ENCODE measurements at places on chromosomes 4 and X.
A peak's percentile ranks its signal among the peaks of the same experiment; 100 is the strongest.

GRCh38 chrX:70030301-70030767, 19.4 kb downstream of the AWAT2 start:
- DNase-seq: peak; percentile 5

DNA sequence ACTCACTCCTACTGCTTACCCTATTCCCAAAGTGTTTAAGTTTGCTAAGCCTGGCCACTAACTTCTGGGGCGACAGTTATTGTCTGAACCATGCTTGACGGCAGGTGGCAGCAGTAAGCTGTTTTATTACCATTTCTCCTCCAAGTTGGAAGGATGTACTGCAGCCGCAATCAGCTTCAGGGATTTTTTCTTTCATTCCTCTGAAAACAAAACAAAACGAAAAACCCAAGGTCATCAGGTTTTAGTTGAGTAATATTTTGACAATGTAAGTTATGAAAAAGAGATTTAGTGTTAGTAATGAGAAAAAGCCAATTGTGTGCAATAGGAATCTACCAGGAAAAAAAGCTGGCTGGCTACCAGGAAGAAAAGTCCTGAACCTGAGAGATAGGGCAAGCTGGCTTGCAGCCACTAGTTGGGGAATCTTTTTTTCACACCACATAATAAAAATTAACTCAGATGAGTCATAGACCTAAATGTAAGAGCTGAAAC, 13.2 kb upstream of the RAB9B start:
- peak; percentile 62 for DNase-seq

- DNase-seq: no peak
Measured at GRCh38 chr4:76028350-76028765, 5.1 kb upstream of the CXCL10 start.

DNA sequence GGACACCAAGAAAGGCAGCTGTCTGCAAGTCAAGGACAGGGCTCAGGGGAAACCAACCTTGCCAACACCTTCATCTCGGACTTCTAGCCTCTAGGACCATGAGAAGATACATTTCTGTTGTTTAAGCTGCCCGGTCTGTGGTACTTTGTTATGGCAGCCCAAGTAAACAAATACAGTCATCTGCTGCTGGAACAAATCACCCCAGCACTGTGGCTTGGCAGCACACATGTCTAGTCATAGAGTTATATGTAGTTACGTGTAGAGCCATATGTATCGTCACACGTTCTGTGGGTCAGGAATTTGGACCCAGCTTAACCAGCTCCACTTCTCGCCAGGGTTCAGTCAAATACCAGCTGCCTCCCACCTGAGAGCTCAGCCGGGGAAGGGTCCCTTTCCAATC, 2.5 kb downstream of the HTT-AS start:
- DNase-seq: no peak

DNA sequence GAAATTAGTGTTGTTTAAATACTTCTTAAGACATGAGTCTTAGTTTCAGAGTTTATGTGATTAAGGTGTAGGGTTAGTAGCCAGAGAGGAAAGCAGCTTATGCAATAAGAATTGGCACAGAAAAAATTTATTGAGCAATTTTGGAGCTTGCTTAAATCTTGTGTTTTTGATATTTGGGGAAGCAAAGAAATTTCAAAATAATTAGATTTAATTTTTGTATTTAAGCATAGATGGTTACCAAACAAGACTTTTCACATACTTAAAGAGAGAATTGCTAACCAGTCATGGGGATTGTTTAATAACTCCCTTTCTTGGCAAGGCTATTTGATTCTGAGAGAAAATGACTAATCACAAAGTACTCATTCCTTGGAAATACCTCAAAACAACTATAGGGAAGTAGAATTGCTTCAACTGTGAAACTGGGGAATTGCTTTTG, 202.0 kb upstream of the GRID2 start:
- no peak for DNase-seq

- DNase-seq: no peak
Measured at GRCh38 chr4:172270397-172270796, 457.2 kb downstream of the GALNTL6 start.

DNA sequence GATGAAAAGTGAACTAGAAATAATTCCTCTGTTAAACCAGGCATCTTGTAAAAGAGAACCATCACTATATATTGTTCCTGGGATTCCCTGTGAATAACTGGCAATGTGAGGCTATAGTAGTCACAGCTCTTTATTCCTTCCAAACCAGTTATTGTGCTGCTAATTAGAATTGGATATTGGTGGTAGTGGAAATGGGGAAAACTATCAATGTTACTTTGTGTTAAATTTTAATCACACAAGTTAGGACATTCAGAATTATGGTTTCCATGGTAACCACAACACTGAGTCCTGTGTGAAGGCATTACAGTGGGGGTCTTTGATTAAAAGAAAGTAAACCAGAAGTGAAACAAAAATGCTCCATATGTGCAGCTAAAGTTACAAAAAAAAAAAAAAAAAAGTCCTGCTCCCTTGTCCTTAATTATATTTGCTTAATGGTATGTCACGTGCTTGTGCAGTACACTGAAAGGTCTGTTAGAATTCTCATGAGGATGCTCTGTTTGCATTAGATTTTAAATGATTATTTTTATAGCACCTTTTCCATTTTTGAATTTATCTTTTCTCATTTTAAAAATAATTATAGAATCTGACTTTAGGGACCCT, 200.4 kb downstream of the ADGRL3 start:
- no peak for DNase-seq

GRCh38 chr4:129970801-129971200, 874.8 kb downstream of the C4orf33 start:
- DNase-seq: no peak

Measured in CD4-positive, alpha-beta T cell (primary cell).